Stimulated activated CD8-positive, alpha-beta memory T cell treated with anti-CD3 and anti-CD28 coated beads, Interleukin-4, amount 100 ng/mL, for 1 hour (primary cell): ENCODE measurements at places on chromosomes 4 and X.

DNA sequence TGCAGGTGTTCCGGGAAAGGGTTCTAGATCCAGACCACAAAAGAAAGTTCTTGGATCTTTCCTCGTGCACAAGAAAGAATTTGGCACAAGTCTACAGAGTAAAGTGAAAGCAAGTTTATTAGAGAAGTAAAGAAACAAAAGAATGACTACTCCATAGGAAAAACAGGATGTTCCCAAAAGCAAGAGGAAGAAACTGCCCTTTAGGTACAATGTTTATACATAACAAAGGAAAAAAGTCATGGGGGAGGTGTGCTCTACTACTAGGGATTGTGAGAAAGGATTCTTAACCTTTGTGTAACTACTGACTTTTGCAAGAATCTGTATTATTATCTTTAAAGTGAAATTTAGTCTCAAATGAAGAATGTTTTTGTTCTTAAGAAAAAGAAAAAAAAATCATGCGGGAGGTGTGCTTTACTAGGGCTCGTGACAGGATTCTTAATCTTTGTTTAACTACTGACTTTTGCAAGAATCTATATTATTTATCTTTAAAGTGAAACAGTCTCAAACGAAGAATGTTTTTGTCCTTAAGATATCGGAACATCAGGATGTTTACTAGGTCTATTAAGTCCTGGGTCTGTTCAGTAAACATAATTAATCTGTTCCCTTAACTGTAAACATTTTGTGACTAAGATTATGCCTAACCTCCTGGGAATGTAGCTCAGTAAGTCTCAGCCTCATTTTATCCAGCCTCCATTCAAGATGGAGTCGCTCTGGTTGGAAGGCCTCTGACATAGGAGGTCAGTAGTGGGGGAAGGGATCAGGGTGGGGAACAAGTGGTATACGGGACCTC is 110.4 kb upstream of the BEND4 start:
- no peak for DNase-seq

GRCh38 chrX:130170752-130171445 is 863 bp upstream of the RAB33A start:
- DNase-seq: peak; percentile 36

GRCh38 chr4:29058531-29058930 is 1661.6 kb upstream of the PCDH7 start:
- DNase-seq: no peak

- DNase-seq: no peak
These were observed 188.9 kb downstream of the ENOX2 start for GRCh38 chrX:130714135-130714534.

DNA sequence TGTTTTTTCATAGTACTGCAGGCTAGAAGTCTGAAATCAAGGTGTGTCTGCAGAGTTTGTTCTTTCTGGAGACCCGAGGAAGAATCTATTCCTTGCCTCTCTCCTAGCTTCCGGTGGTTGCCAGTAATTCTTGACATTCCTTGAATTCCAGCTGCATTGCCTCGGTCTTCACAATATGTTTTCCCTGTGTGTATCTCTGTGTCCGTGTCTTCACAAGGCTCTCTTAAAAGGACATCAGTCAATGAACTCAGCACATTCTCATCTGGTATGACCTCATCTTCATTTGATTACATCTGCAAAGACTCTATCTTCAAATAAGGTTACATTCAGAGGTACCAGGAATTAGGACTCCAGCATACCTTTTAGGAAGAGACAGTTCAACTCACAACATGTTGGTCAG is 163.4 kb downstream of the BANK1 start:
- no peak for DNase-seq

DNA sequence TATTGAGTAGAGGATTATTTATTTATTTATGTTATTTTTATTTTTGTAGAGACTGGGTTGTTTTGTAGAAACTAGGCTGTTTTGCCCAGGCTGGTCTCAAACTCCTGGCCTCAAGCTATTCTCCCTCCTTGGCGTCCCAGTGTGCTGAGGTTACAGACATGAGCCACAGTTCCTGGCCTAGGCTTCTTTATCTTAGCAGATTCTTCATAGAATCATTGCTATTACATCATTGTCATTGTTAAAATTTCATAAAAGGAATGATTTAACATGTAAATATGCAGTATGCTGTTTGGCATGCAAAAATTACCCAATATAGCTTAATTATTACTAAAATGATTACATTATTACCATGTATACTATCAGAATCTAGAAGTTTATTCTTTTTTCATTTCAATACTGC is 24.2 kb downstream of the SULT1E1 start:
- no peak for DNase-seq

GRCh38 chrX:63686878-63687714 is 97.9 kb downstream of the ARHGEF9 start:
- no peak for DNase-seq

- no peak for DNase-seq
These were observed 62.0 kb downstream of the ATP8A1 start for GRCh38 chr4:42594888-42595287.

GRCh38 chr4:123060039-123060770 is 137.8 kb upstream of the NUDT6 start:
- DNase-seq: no peak

DNA sequence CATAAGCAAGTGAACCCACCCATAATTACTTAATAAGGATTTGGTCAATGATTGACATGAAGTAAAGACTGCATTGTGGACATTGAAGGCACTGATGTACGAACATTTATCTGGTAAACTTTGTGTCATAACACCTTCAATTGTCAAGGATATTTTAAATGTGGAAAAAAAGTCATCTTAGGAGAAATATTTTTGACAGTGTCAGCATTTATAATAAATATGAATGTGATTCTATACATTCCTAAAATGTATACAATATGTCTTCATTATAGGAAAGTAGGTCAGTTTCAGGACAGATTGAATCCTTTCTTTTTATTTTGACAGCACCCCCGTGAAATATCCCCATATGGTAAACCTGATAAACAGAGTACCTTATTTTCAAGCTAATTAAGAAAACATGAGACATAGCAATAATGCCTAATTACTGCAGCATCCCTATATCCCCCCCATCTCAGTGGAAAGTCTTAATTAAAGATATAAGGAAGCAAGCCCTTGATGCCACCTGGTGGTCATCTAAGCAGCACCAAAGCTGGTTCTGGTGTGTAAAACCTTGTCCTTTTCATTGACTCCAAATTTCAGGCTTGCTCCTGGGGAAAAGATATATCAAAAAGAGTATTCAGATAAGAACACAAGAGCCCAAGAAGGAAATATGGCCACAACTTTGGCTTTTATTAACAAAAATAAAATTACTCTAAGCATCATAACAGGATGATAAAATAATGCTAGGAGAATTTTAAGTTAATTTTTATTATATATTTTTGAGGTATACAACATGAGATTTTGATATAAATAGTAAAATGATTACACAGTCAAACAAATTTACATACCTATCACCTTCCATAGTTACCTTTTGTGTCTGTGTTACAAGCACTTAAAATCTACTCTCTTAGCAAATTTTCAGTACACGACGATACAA is 379.7 kb downstream of the TLL1 start:
- no peak for DNase-seq
